ENCODE measurements at places on chromosomes 1 and 21. TPM values are rescaled to one million over a fixed set of nuclear protein-coding genes. Genes with fewer than 3 reads are reported as not detected.

The SHISAL2A gene
- not detected for total RNA-seq

The ZNF692 gene
- 13.2 TPM for total RNA-seq

- DNase-seq = peak; percentile 64
These were observed 1.2 kb upstream of the KIRREL1 start for GRCh38 chr1:157992031-157992832.

DNA sequence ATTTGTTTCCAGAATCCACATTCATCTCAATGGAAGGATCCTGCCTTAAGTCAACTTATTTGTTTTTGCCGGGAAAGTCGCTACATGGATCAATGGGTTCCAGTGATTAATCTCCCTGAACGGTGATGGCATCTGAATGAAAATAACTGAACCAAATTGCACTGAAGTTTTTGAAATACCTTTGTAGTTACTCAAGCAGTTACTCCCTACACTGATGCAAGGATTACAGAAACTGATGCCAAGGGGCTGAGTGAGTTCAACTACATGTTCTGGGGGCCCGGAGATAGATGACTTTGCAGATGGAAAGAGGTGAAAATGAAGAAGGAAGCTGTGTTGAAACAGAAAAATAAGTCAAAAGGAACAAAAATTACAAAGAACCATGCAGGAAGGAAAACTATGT is 2.6 kb downstream of the GADD45A start:
- peak; percentile 78 for DNase-seq

The HMCN1 gene
- total RNA-seq = 4.9 TPM

DNA sequence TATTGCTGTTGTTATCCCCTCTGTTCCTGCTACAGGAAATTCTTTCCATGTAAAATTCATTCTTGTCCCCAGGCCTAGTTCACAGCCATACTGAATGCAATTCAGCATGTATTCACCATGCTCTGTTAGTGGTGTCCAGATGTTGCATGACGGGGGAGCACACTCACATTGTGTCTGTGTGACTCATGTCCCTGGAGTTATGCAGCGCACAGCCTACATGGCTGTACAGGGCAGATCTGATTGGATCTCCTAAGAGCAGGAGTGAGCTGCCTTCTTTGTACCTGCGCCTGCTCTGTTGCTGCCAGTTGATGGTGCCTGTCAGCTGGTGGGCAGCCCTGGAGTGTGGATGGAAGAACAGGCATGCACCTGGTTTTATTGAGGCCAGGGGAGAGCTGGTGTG is 17.6 kb downstream of the HTR6 start:
- peak; percentile 88 for DNase-seq

GRCh38 chr1:218495931-218496330 is 150.8 kb downstream of the TGFB2 start:
- DNase-seq = no peak
